SK-N-SH (cell line): ENCODE measurements at places on chromosomes 3 and 15.

- no peak for DNase-seq
Observed at GRCh38 chr3:139357899-139358298, 14.1 kb downstream of the MRPS22 start.

GRCh38 chr15:40061212-40061901, 22.4 kb upstream of the SRP14 start:
- no peak for DNase-seq

GRCh38 chr3:111810909-111811308, 48.2 kb upstream of the PHLDB2 start:
- DNase-seq: no peak

GRCh38 chr3:116483135-116483534, 37.8 kb upstream of the LSAMP start:
- DNase-seq: no peak

DNA sequence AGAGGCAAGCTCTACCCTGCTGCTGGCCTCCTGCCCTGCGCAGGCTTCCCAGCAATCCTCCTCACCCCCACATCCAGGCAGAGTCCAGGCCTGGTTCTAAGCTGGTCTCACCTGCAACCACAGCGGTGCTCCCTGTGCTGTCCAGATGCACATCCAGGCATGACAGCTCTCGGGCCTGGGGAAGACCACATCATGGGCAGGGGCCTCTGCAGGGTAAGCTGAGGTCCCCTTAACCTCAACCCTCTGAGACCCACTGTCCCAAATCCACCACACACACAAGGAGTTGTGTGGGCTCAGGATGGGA, 10.8 kb downstream of the PLA2G4D start:
- no peak for DNase-seq

DNA sequence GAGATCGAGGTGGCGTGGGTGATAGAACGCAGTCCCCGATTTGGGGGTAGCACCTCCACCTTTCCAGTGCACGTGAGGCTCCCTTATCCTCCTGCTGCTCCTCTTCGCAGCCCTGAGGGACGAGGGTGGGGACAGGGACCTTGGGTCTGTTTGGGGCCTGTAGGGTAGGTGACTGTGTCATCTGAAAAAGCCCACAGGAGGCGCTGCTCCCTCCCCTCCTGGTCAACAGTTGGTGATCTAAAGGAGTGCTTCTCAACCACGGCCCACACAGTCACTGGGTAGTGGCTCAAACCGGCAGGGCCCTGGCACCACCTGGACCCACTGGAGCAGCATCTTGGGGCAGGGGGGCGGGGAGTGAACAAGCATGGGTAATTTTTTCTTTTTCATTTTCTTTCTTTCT, 7.1 kb downstream of the LRRK1 start:
- DNase-seq: no peak

DNA sequence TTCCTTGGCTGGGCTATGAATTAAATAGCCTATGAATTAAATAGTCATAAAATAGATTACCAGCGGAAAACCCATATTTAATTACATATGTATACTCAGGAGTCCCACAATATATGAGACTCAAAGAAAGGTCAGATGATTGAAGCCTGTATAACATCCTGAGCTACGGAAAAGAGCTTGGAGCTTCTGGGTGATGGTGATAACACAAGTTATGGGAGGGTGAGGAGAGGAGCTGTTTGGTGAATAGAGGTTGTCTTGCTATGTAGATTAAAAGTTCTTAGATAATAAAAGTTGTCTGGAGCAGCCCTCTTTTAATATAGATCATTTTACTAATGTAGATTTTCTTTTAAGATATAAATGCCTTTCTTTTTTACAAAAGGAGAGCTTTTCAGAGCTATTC, 1.8 kb downstream of the PML start:
- DNase-seq: no peak
